WTC11 (cell line): ENCODE measurements at places on chromosomes 3 and 15.

DNA sequence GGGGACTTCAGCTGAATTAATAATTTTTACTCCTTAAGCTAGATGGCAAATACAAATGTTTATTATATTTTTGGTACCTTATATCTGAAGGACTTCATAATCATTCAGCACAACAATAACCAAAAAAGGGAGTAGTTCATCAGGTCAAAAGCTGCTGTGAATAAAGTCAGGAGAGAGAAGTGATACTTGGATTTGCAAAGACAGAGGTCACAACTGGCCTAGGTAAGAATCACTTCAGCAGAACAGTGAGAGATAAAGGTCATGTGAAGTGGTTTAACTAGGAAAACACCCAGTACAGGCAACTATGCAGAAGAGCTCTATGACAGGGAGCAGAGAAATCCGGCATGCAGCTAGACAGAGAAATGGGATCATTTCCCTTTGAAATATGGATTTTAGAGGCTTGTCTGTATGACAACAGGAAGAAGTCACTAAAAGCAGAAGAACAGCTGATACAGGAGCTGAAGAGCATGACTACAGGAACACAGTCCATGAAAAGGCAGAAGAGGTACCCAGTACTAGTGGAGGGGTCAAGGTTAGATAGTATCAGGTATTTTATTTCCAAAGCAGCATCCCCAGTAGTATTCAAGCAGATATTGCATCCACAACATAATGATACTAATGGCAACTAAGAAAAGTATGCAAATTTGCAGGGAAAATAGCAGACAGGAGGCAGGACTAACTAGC lies 25.7 kb downstream of the ZMAT3 start:
- no peak for DNase-seq

DNA sequence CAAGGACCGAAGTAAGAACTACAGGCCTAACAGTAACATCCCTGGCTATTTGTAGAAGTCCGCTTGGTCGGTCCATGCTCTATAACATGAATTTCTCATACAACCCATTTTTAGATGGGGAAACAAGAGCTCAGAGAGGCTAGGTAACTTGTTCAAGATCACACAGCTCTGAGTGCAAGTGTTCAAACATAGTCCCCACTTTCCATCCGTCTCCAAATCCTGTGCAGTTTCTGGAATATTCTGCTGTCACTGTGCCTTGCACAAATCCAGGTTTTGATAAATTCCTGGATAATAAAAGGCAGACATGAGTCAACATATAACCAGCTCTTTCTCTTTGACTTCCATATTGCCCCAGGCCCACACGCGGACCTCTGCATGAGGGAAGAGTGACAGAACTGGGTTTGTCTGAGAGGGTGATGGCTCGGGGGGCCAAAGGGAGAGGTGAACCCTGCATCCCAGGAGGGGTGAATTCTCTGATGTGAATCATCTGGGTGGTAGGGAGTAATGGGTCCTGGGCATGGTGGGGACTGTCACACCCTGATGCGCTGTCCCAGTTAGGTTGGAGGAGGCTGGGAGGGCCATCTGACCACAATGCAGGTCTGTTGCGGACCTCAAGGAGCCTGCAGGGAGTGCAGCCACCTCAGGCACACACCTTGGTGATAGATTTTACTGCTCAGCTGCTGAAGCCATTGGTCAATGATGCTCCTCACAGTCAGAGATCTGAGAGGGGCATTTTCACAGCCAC lies 162.2 kb downstream of the SMAD6 start:
- no peak for DNase-seq

DNA sequence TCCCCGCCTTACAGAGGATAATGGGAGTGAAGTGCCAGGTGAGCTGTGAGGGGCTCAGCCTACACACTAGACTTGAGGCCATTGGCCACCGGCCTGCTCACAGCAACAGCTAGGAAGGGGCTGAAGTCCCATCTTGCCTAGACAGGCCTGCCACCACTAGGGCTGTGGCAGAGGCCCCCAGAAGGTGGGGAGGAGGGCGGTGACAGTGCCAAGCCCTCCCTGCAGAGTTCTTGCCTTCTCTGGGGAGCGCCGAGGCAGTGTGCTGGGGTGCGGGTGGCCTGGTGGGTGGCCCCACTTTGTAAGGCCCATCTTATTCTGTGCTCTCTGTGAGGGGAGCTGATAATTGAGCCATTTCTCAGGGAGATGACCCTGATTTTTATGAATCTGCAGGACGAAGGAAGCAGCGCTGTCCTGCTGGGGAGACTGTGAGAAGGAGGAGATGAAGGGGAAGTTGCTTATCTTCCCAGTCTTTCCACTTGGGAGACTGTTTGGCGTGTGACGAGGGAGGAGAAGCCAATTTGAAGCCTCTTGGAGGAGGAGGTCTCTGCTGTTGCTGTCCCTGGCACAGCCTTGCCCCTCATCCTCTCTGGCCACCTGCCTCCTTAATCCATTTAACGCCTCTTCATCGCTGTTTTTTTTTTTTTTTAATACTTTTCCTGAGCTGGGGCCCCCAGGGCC lies 104.3 kb downstream of the LINGO1 start:
- DNase-seq = peak; percentile 10

- DNase-seq = no peak
Observed at GRCh38 chr3:94413336-94414108, 350.7 kb downstream of the NSUN3 start.

DNA sequence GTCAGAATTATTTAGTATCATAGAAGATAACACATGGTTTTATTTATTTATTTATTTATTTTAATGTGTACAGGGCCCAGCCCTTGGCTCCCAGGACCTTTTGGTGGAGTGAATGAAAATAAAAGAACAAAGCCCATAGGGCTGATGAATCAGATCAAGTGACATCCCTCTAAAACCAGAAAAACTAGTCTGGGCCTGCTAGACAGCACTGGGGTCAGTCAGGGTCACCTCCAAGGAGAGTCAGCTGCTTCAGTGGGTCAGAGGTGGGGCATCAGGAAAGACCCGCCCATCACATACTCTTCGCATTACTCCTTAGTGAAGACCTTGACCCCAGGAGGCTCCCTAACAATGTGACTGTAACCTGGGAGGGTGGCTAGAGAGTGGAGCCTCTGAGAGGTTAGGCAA lies 12.8 kb downstream of the PPCDC start:
- peak; percentile 76 for DNase-seq

- no peak for DNase-seq
Observed at GRCh38 chr15:40285554-40286011, 2.7 kb upstream of the ANKRD63 start.

GRCh38 chr3:9087831-9088413 lies 124.7 kb upstream of the RAD18 start:
- no peak for DNase-seq

DNA sequence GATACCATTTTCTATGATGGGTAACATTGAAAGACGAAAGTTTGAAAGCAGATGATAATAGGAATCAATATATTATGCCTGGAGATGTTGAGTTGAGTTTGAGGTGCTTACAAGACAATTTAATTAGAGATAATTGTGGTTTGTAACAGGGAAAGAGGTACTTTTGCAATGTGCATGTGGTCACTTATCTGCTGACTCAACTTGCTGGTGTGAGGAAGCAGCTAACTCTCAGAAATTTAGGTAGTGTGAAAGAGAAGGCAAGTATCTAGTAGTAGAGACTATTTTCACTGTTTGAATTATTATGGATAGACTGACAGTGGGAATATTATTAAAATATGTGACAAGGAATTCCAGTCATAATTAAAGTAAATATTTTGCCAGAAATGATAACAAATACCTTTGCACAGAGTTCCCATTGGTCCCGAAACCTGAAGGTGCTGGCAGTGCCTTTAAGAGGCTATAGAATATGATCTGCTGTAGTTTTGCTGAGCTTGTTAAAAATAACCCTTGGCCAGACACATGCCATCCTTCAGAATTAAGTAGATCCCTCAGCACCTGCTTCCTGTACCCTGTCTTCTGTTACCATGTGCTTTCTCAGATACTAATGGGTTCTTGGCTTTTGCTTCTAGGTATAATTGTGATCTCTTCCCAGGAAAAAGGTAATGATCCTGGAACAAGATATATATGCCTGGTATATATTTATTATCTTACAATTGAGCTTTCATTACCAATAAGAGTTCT lies 315.9 kb downstream of the BCHE start:
- DNase-seq = no peak

DNA sequence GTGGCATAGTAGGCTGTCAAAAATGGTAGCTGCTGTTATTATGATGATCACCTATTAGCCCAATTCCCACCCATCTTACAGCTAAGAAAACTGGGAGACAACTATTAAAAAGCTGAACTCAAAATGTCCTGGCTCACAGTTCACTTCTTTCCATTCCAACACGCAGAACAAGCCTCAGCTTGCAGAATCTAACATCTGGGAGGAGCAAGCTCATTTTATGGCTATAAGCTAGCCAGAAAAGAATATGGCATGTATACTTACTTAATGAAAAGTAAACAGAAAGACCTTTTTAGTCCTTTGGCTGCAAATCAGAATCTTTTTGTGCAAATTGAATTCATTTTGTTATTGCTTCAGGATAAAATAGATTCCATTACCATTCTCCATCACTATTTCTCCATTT lies 34.8 kb upstream of the CFAP20DC start:
- DNase-seq = no peak

GRCh38 chr3:148332509-148332908 lies 365.2 kb upstream of the AGTR1 start:
- no peak for DNase-seq

GRCh38 chr3:35616346-35616745 lies 23.0 kb upstream of the ARPP21 start:
- DNase-seq = no peak

GRCh38 chr3:195060531-195061291 lies 210.2 kb downstream of the XXYLT1 start:
- DNase-seq = no peak

DNA sequence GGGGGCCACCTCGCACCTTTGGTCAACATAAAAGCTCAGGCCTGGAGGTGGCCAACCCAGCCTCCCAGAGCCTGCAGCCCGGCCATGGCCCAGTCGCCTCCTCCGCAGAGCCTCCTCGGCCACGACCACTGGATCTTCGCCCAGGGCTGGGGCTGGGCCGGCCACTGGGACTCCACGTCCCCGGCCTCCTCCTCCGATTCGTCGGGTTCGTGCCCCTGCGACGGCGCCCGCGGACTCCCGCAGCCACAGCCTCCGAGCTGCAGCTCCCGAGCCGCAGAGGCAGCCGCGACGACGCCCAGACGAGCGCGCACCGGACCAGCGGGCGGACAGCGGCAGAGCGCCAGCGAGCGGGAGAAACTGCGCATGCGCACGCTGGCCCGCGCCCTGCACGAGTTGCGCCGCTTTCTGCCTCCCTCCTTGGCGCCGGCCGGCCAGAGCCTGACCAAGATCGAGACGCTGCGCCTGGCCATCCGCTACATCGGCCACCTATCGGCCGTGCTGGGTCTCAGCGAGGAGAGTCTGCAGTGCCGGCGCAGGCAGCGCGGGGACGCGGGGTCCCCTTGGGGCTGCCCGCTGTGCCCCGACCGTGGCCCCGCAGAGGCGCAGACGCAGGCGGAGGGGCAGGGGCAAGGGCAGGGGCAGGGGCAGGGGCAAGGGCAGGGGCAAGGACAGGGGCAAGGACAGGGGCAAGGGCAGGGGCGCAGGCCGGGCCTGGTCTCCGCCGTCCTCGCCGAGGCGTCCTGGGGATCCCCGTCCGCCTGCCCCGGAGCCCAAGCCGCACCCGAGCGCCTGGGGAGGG lies at the start of gene MESP2:
TSS of gene MESP2 (plus strand) at position 59 of the 799 bp plus-strand sequence. CDS start at position 85, 26 bp downstream.
- peak; percentile 91 for DNase-seq

DNA sequence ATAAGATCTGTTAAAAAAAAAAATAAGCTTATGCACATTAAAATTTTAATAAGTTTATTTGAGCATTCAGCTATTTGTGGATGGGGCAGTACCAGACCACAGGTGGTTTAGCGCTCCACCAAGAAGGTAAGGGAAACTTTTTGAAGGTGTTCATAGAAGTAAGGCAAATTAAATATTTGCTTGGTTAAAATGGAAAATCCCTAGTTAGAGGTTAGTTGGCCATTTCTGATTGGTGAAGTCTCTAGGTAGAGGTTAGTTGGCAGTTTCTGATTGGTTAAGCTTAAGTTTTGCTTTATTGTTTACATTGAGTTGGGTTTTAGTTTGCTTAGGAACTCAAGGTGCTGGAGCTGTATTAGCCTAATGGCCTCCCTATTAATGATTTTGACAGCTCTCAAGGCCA lies 30.7 kb downstream of the SCN11A start:
- no peak for DNase-seq

- DNase-seq = no peak
Observed at GRCh38 chr3:195790901-195791300, 20.8 kb downstream of the MUC4 start.

GRCh38 chr15:89395996-89396395 lies 61.4 kb upstream of the POLG start:
- no peak for DNase-seq

- no peak for DNase-seq
Observed at GRCh38 chr3:188315553-188315952, 161.6 kb downstream of the LPP start.

GRCh38 chr15:92480361-92480760 lies 86.7 kb downstream of the ST8SIA2 start:
- no peak for DNase-seq

- DNase-seq = peak; percentile 67
Observed at GRCh38 chr3:42025370-42026138, 63.7 kb upstream of the ULK4 start.

DNA sequence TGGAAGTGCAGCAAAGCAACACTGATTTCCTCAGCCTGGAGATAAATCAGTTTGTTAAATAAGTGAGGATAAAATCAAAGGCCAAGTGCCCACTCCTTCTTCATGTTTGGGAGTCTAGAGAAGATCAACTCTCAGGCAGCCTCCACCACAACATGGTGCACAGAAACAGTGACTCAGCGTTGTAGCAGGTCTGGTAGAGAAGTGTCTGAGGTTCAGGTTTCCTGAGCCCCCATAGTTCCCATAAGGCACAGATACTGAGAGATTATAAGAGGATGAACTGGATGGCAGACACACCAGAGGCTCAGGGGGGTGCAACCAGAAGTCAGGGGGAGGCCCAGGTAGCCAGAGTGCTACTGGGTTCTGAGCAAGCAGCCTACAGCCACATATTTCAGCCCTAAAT lies 166.7 kb downstream of the FRMD5 start:
- DNase-seq = no peak

DNA sequence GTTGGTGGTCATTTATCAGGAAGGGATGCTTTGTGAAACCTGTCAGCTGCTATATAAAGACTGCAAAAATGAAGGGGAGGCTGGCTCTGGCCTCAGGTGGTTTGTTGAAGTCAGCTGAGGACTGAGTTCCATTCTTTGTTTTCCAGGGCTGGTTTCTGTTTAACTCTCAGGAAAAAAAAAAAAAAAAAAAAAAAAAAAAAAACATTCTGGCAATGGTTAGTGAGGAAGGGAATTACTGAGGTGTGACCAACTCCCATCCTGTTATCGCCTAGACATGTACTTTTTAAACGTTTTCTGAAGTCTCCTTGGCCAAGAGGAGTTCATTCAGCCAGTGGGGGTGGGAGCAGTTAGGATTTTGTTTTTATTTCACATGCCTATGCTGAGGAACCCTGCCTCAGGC lies 316.3 kb downstream of the OXSM start:
- DNase-seq = no peak

GRCh38 chr15:78540871-78541743 lies 863 bp downstream of the PSMA4 start:
- DNase-seq = no peak

- no peak for DNase-seq
Observed at GRCh38 chr3:10366651-10367101, 45.8 kb upstream of the SEC13 start.
